Upper lobe of right lung (tissue), 1 donor: ENCODE measurements at places on chromosomes 11 and 22.

DNA sequence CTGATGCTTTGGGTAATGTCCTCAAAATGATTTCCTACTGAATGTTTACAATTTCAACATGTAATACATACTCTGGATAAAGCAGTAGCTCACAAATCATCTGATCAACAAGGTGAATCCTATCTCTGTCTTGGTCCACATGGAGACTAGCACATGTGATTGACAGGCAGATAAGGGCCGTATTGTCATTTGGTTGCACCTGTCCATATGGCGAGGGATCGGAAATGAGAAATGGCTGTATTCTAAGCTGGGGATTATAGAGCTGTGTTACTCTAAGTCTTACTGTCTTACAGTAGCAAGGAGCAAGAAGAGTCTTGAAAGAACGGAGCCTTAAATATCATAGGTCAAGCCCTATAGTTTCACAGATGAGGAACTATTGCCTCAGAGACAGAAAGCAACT is 55.7 kb downstream of the APIP start:
- DNase-seq: no peak

DNA sequence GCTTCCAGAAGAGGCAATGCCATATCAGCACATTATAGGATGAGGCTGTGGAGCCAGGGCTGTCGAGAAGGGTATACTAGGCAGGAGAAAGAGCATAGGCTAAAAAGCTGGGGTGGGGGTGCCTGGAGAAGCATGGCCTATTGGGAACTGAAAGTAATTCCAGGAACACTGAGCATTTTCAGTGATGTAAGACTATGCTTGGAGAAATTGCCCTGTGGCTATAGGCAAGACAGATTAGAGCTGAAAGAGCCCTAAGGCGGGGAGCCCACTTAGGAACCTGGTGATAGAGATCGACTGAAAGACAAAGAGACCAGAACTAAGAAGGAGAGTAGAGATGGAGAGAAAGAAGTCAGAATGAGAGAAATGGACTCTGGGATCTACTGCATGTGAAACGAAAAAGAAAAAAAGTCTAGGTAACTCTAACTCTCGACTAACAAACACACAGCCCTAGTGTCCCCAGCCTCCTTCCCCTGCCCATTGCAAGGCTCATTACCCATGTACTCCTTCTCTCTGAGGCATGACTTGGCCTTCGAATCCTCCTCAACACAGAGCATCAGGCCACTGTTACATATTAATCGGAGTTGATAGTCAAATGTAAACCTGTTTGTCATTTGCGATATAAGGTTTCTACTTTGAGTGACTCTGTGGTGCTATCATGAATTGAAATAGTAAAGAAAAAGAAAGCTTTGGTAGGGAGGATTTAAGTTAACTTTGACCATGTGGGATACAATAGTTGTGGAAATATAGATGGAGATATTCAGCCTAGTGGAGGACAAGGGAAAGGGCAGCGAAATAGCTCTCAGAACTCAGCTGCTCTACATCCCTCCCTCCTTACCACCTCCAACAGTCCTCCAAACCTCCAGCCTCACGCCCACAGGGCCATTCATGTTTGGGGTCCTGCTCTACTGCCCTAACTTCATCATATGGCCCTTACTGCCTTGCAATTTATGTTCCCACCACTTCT is 52.3 kb upstream of the BMAL1 start:
- DNase-seq: no peak

DNA sequence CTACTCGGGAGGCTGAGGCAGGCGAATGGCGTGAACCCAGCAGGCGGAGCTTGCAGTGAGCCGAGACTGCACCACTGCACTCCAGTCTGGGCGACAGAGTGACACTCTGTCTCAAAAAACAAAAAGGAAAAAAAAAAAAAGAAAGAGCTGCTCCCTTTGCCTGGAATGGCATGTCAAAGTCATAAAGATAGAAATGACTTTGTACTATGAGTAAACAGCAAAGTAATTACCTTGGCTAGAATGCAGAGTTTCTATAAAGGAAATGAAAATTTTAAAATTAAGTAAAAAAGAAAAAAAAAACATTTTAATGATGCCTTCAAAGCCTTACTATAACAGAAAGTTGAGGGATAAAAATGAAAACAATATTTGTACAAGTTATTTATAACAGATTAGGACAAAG is 10.1 kb downstream of the PPP2R1B start:
- no peak for DNase-seq

DNA sequence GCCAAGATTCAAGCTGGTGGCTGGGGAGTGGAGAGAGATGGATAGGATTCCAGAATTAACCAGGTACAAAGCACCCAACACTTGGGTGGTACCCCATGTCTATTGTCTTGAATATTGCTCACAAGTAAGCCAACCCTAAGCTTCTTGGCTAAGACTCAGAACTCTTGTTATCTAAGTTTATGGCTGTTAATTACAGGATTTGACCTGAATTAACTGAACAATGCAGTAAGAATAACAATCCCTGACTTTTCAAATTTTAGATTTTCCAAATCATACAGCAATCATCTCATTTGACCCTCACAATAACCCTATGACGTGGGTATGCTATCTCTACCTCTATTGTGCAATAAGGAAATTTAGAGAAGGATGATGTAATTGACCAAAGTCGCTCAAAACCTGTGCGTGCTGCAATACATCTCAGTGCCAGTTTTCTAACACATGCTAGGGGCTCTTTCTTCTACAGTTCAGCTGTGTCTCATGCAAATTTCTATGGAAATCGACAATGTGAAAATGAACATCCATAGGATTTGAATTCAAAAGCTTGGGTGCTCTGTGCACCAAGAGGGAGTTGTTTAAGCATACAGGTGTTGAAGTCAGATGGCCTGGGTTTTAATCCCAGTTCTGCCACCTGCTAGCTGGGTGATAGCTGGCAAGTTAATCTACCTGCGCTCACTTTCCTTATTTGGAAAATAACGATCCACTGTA is 40.1 kb upstream of the APLNR start:
- no peak for DNase-seq

GRCh38 chr11:79507706-79508105 is 66.9 kb upstream of the TENM4 start:
- no peak for DNase-seq

DNA sequence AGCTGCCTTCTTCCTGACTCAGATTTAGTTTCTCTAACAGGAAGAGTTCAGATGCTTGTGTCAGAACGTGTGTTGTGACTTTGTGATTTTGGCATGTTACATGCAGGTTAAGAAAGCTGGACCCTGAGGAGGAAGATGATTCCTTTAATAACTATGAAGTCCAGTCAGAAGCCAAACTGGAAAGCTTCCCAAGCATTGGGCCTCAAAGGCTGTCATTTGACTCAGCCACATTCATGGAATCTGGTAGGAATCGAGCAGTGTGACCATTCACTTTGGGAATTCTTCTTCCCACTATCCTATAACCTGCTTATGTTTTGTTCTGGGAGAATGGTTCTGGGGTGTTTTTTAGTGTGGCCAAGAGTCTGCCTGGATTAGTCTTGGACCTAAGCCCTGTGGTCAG is 48.0 kb downstream of the CABIN1 start:
- no peak for DNase-seq

- DNase-seq: no peak
These were observed 15.1 kb downstream of the DTX4 start for GRCh38 chr11:59187035-59187434.

DNA sequence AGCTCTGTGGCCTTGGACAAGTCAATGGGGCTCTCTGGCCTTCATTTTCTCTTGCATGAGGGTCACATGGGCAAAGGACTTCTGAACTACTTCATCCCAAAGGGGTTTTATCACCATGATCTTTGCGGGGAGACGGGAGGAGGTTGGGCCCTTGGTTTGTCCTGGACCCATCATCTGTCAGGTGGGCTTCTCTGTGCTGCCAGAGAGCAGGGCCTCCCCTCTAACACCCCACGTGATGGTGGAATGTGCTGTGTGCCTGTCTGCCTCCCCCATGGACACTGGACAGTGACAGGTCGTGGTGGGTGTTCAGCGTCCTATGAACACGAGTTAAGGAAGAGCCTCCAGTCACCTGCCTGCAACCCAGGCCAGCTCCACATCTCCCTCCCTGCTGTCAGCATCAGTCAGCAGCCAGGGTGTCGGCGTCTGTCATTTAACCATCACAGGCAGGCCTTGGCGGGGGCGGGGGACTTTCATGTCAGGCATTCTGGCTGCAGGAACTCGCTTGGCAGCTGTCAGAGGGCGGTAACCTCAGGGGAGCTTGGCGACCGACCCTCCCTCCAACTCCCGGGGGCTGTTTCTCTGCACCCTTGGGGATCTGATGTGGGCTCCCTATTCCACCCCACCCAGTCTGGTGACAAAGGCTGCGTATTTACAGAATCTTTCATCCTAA is 2.6 kb upstream of the SUN2 start:
- DNase-seq: no peak

DNA sequence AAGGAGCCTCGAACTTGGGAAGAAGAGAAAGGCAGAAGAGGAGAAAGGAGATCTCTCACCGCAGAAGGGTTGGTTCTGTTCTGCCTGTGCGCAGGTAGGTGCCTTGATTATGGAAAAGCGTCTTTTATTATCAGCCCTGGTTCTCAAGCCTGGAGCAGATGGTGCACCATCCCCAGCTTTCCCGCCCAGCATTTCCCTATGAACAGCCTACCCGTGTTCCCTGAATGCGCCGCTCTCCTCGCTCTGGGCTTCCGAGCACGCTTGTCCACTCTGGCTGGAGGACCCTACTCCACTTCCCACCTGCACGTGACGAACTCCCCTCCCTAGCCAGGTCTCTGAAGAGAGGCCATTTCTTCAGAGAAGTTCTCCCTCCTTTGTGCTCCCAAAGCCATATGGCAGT is 15.2 kb downstream of the IGSF9B start:
- DNase-seq: no peak

DNA sequence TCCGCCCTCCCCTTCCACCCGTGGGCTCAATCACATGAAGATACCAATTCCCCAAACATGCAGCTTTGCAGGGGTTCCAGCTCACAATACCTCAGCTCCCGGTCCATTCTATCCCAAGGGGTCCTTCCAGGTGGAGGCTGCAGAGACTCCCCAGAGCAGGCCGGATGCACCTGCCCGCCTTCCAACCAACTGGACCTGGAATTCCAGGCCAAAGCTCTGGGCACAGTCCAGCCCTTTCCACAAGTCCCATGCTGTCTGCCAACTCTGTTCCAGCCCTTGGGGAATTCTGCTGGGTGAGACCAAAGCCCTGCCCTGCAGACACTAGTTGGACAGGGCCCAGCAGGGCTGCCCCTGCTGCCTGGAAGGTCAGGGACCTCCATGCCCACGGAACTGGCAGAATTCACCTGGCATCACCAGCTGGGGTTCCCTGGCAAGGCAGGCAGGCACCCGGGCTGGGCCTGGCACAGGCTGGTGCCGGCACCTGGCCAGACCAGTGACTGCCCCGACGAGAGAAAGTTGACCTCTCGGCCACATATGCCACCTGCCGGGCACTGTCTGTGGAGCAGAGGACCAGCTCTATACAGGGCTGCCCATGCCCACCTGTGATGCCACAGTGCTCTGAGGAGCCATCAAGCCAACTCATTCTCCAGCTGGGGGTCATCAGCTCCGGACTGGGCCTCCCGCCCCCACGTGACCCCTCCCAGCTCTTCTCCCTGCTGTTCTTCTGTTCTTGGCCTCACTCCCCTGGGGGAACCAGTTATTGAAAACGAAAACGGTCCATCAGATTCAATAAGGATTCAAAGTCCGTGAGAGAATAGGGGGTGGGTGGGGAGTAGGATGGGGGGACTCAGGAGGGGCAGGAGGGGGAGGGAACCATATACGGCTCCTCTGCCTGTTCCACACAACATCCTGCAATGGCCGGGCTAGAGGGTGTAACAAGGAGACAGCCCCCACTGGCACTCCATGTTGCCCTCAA is 4.7 kb downstream of the SYT7 start:
- no peak for DNase-seq

DNA sequence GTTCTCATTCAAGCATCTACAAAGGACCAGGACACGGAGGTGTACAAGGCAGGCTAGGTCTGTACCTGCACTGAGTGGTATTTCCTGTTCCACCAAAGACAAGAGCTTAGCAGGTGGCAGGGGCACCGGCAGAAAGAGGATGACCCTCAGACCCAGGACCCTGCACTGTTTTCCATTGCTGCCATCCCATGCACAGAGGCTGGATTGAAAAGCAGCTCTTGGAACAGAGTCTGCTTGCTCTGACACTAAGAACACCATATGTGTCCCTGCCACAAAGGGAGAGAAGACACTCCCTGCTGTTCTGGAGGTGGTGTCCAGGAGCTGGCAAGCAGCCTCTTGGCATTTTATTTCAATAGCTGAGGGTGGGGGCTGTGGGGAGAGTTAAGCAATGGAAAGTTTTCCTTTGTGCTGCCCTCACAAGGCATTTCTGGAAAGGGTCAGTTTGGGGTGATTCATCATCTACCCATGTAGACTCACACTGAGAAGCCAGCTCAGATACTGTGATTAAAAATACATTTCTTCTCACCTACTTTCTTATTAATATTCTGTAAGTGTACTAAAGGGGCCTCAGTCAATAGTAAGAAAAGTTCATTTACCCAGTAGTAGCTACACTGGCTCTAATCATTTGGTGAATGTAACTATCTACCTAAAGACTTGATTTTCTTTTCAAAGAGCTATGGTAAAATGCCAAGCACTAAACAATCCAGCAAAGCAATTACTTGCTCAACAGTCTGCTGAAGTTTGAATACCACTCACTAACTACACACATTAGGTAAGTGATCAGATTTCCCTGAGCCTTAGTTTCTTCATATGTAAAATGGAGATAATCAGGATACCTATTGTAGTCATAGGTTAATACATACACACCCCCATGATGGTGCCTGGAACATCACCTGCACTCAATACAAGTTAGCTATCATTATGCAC is 55.2 kb downstream of the SLC1A2 start:
- DNase-seq: peak; percentile 62

GRCh38 chr11:3340025-3340424 is 38.9 kb downstream of the ZNF195 start:
- no peak for DNase-seq

- DNase-seq: no peak
These were observed 52.1 kb upstream of the RASD2 start for GRCh38 chr22:35488513-35488912.

DNA sequence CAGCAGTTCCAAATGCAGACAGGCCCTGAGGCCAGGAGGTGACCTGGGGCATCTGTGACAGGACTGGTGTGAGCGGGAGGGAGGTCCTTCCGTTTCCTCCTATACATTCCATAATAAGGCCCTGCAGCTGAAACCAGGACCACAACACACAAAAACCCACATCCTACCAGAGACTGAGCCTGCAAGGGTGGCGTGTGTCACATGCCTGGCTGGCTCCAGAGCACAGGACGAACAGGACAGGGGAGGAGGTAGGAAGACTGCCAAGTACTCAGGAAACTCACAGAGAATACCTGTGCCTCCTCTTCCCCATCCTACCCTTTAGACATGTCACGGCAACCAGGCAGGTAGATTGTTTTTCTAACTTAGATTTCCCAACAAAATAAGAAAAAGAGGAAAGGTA is 103.9 kb downstream of the ARL14EP start:
- DNase-seq: no peak
